NCI-H1694 (cell line): ENCODE measurements at places on chromosomes 2 and 18.

DNA sequence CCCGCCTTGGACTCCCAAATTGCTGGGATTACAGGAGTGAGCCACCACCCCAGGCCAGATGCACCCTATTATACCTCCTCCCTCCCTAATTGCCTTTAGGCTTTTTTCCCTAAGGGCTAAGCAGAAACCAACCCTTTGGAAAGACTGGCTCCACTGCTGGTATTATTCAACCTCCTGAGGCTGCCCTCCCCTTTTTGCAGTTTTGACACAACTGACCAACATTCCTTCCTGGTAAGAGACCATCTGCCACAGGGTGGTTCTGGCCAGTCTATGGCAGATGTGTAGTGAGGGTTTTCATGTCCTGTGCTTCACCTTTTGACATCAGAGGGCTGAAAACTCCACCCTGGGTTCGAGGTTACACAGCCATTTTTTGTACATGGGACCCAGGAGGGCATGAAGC, 1785.3 kb upstream of the CELF4 start:
- DNase-seq, result no peak

- DNase-seq, result peak; percentile 94
Observed at GRCh38 chr2:7672027-7672684, 754.9 kb downstream of the RNF144A start.

DNA sequence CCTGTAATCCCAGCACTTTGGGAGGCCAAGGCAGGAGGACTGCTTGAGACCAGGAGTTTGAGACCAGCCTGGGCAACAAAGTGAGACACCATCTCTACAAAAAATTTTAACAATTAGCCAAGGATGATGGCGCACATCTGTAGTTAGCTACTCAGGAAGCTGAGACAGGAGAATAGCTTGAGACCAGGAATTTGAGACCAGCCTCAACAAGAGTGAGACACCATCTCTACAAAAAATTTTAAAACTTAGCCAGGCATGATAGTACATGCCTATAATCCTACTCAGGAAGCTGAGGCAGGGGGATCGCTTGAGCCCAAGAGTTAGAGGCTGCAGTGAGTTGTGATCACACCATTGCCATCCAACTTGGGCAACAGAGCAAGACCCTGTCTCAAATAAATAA, 7.0 kb downstream of the MEMO1 start:
- DNase-seq, result no peak

DNA sequence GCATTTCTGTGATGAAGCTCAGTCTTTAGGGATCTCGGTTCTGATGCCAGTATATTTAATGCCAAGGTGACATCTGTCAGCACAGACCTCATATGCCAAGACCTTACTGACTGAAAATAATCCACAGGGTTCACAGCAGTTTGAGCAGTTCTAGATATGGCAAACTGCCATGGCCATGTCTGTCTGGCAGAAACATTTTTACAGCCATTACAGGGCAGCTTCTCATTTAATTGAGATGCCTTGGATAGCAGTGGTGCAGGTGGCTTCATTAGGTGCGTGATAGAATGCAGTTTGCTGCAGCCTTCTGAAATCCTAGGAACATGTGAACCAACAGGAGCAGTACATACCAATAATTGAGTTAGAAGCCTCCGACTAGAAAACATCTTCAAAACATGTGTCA, 510.6 kb downstream of the XIRP2 start:
- DNase-seq, result peak; percentile 94

DNA sequence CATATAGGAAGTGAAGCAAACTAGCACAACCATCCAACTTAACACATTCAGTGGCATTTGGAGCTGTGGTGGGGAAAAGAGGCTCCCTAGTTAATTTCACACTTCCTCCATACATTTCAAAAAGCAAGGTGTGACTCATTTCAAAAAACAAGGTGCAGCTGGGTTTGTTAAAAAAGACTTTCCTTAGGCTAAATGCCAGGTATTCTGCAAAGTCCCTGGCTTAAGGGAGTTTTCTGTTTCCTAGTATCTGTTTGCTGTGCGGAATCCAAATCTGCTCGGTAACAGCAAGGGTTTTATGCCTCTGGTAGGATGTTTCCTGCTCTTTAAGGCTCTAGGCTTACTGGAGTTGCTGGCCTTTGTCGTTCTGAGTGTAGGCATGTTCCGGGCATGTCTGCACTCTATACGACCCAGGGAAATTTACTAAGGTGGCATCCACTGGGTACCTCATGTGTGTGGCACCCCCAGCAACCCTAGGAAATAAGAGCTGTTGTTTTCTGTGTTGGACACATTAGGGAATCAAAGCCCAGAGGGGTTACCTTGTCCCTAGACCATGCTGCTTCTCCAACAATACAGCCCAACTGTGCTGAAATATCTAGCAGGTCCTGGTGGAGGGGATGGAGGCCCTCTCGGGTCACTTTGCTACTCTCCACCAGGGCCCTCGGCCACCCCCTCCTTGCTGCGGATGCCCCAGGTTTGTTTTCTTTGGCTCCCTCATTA, 634 bp upstream of the MSGN1 start:
- DNase-seq, result peak; percentile 46

DNA sequence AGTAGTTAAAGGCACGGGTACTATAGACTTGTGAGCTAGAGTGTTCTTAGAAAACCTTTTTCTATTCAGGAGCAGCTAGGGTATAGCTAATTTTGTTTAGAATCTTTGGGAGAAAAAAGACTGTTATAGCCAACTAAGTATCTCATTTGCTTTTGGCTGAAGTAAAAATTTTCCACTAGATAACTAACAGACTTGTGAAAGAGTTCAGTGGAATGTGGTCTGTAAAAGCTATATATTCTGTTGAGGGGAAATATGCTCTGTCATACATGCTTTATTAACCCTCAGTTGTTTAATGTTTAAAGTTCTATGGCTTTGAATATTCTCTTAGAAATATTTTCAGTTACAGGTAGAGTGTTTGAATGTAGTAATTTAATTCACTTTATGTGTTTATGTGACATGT, 49.7 kb downstream of the RIF1 start:
- DNase-seq, result no peak

DNA sequence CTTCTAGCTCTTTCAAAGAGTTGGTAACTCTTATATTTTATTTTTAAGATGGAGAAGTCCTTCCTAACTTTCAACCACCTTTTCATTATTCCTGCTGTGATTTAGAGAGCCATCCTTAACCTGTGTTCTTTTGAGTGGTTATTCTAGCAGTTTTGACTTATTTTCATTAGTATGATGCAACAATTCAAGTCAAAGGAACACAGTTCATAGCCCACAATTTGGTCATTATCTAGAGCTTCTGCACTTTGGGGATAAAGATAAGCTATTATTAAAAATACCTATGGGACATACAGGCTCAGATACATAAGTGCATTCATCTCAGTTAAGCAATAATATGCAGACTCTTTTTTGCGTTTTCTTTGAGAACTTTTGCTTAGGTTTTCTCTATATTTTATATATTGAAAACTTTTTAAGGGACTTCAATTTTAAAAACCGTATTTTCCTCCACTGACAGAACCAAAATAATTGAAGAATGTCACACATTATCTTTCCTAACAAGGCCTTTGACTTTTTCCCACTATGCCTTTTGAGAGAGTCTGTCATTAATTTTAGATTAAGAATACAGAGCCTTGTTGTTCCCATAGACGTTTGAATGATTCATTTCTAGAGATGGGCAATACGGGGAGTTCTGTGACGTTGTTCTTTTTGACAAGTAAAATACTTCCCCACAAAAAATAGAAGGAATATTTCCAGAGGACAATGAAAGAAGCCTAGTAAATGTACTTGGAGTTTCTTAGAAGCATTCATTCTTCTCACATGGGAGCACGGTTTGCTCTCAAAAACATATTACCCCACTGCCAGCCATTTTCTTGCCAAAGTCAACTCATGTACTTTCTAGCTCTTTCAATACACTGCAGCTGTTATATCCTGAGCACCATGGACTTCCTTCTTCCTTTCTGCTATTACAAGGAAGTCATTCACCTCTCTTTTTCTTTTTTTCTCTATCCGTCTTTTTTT, 42.9 kb upstream of the RASGRP3 start:
- DNase-seq, result no peak

DNA sequence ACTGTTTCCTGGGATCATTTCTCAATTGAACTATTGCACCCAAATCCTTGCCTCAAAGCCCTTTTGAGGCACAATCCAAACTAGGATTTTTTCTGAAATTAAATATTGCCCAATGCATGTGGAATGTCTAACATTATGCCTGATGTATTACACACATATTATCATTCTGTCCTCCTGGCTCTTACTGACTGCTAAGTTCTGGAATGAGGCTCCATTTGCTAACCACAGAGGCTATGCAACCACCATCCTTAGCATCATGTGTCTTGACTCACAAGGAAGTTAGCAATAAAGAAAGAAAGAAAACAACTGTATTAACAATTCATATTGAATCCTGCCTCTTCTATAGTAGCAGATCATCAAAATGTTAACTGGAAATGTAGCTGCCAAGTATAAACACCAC, 1142.7 kb downstream of the CNTNAP5 start:
- DNase-seq, result no peak

GRCh38 chr18:48167897-48168253, 237.4 kb upstream of the SMAD2 start:
- DNase-seq, result no peak

DNA sequence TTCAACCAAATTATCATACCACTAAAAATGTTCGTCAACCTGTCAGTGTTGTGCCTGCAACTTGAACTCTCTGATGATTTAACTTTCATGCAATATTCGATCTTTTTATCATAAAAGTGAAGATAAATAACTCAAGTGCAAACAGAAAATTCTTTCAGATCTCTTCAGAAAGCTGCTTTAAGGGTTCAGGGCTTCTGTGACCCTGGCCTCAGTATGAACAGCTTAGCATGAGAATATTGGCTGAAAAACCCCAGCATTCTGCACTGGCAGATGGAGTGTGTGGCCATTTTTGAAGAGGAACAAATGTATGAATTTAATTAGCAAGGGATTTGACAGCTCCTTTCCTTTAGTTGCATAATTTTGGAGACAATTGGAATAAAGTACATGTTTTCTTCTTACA, 851.4 kb upstream of the SOX11 start:
- peak; percentile 80 for DNase-seq

- DNase-seq, result no peak
Observed at GRCh38 chr18:10194592-10194991, 259.8 kb upstream of the APCDD1 start.

GRCh38 chr2:70461981-70462876, 91.4 kb downstream of the TGFA start:
- DNase-seq, result no peak

DNA sequence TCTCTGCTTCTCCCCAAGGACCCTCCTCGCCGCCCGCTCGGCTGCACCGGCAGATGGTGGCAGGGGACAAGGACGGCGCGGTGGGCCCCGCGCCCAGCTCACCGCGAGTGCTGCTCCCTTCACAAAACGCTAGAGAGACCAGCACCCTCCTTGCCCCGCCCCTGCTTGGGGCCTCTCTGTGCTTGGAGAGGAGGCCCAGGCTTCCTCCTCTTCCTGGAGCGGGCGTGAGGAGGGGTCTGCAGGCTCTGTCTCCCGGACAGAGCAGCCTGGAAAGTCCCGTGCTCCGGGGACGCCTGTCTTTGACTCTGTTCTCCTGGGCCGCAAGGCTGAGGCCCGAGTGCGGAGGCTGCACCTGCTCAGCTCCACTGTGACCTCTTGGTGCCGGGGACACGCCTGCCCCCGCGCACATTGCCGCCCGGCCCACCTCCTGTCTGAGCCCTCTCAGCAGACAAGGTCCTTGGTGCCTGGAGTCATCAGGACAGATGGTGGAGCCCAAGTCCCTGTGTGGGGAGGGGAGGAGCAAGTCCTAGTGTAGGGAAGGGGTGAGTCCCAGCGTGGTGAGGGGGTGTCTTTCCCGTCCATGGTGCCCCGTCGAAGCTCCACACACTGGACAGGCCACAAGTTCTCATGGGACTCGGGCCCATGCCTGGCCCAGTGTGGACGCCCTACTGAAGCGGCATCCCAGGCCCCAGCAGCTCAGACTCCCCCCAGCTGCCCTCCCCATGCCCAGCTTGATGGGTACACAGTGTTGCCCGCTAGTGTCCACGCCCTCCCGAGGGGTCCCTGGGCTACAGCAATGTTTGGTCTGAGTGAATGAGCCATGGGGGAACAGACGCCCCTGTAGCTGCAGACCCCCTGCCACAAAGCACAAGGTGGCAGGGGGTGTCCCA, 33.8 kb downstream of the RTP5 start:
- peak; percentile 78 for DNase-seq
